ENCODE measurements at places on chromosomes 1 and 21. TPM values are rescaled to one million over a fixed set of nuclear protein-coding genes. Genes with fewer than 3 reads are reported as not detected.

The FCER1A gene
- not detected for total RNA-seq

The MAP10 gene
- total RNA-seq, result 2.7 TPM

The DEPDC1 gene
- total RNA-seq, result 1.4 TPM

The LCE1D gene
- total RNA-seq, result not detected

The WLS gene
- total RNA-seq, result 54.3 TPM

The NOS1AP gene
- not detected for total RNA-seq

The PRXL2B gene
- total RNA-seq, result 9.4 TPM

The HSPA13 gene
- total RNA-seq, result 68.7 TPM

- no peaks in the 10 kb centered on the region for H3K36me3 ChIP-seq
- H3K27me3 ChIP-seq, result no peaks in the 10 kb centered on the region
- no peaks in the 10 kb centered on the region for H3K4me1 ChIP-seq
- no peak overlapping the region for H3K27ac ChIP-seq
- peak; percentile 46 for DNase-seq
Observed at GRCh38 chr1:231590453-231591198, 36.0 kb upstream of the DISC1 start.

DNA sequence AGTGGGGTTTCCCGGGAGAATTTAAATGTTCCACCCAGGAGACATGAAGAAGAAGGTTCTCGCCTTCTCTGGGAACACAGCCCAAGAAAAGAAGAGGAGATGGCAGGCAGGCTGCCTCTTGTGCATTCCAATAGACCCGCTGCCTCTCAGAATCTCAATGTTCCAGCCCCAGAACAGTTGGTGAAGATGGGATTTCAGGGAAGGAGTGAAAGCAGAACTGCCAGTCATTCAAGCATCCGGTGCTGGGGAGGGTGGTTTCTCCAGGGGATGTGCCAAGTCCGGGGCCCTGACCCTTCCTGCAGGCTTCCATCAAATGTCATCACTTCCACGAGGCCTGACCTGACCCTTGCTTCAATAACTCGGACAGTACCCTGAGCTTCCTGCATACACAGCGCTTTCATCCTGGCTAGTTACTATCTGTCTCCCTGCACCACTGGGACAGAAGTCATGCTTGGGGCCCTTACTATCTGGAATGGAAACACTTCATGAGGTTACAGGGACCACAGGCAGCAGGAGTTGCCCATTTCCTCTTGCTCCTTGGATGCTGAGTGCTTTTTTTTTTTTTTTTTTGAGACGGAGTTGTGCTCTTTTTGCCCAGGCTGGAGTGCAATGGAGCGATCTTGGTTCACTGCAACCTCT, 386.6 kb upstream of the POU3F1 start:
- H3K36me3 ChIP-seq, result no peaks in the 10 kb centered on the region
- H3K27ac ChIP-seq, result no peak overlapping the region
- H3K27me3 ChIP-seq, result no peaks in the 10 kb centered on the region
- no peak for DNase-seq

DNA sequence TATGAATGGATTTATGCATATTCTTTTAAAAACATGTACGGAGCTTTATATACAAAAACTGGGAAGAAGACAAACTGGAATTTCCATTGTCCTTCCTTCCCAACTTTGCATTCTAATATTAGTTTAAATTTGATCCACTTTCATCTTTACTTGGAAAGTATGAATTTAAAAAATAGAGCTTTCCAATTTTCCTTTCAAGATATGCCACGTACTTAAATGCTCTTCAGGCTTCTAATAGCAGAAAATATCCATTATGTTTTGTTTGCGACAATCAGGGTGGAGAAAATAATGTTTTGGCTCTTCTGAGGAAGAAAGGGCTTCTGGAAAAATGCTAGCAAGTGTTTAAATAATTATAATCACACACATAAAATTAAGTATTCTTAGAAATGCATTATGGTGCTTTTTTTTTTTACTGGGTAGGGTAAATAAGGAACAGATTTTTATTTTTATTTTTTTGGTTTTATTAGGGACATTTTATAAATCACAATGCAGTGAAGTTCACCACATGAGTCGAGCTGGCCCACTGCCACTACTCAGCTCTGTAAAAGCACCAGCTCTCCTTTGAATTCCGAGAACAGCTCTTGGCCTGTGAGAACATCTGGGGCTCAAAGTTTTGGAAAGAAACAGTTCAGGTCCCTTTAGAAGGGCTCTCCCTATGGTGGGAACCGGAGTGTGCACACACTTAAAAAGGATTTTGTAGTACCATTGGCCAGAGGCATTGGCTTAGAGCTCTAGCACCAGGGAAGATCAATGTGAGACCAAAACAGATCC, 287.4 kb upstream of the LYPLAL1 start:
- no peaks in the 10 kb centered on the region for H3K27me3 ChIP-seq
- no peaks in the 10 kb centered on the region for H3K36me3 ChIP-seq
- H3K4me3 ChIP-seq, result no peak overlapping the region
- DNase-seq, result peak; percentile 68
- no peak overlapping the region for H3K27ac ChIP-seq

DNA sequence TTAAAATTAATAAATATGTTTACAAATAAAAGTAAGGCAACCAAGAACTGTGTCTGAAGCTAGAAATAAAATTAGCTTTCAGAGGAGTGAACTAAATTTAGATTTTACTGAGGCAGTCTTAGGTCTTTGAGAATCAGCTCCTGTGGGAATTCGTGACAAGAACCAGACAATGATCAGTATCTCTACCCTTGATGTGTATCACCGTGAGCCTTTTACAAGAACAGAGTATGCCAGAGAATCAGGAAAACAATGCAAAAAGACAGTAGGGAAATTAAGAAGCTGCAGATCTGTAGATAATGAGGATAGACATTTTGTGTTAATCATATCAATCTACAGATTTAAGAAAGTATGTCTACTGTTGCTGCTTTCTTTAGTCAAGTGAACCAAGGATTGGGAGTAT, 351.0 kb downstream of the COL11A1 start:
- H3K36me3 ChIP-seq, result no peaks in the 10 kb centered on the region
- no peaks in the 10 kb centered on the region for H3K27me3 ChIP-seq

GRCh38 chr1:1671365-1672119, 12.7 kb upstream of the CDK11B start:
- H3K27me3 ChIP-seq, result no peaks in the 10 kb centered on the region
- no peak overlapping the region for H3K4me3 ChIP-seq
- no peak overlapping the region for H3K27ac ChIP-seq
- peaks cover 30% of the 10 kb centered on the region for H3K36me3 ChIP-seq
- DNase-seq, result peak; percentile 50

- H3K27ac ChIP-seq, result peak overlapping the region; percentile 87
- no peaks in the 10 kb centered on the region for H3K36me3 ChIP-seq
- H3K4me3 ChIP-seq, result peak overlapping the region; percentile 15
- H3K27me3 ChIP-seq, result no peaks in the 10 kb centered on the region
- DNase-seq, result peak; percentile 3
- H3K4me1 ChIP-seq, result peaks cover 58% of the 10 kb centered on the region
Observed at GRCh38 chr21:38266732-38267131, 9.9 kb downstream of the KCNJ15 start.

DNA sequence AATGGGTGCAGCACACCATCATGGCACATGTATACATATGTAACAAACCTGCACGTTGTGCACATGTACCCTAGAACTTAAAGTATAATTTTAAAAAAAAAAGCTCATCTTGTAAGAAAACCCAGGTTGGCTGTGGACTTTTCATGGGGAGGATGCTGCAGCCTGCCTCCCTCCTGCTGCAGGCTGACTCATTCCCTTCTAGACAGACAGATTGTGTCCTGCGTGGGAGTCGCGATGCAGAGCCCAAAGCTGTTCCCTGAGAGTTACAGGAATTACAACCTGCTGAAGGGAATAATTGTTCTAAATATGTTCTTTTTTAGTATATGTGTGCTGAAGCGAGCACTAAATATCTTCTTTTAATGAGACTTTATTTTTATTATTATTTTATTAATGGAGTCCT, 93.2 kb downstream of the TBX19 start:
- H3K36me3 ChIP-seq, result no peaks in the 10 kb centered on the region
- no peak overlapping the region for H3K27ac ChIP-seq
- H3K4me3 ChIP-seq, result no peak overlapping the region
- H3K27me3 ChIP-seq, result no peaks in the 10 kb centered on the region
- no peak for DNase-seq

- no peaks in the 10 kb centered on the region for H3K27me3 ChIP-seq
- DNase-seq, result peak; percentile 74
- H3K36me3 ChIP-seq, result no peaks in the 10 kb centered on the region
- no peak overlapping the region for H3K4me3 ChIP-seq
- no peak overlapping the region for H3K27ac ChIP-seq
Observed at GRCh38 chr1:203057911-203058675, 27.7 kb downstream of the MYOG start.

DNA sequence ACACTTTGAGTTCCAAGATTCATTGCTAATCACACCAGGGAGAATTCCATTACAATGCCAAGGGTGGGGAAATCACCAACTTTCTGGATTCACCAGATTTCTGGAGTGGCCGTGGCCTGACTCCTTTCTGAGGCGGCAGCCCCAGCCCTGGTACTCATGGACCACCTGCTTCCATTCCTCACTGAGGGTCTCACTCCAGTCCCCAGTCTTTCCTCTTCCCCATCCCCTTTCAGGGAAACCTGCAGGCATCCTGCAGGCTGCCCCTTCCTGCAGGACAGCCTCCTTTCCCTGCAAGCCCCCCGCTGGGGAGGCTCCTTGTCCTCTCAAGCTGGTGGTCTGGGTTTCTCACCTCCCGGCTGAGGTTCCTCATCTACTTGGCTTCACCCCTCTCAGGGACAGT, 12.7 kb upstream of the CDK18 start:
- H3K27me3 ChIP-seq, result peaks cover 30% of the 10 kb centered on the region
- H3K4me3 ChIP-seq, result no peak overlapping the region
- no peak for DNase-seq
- H3K36me3 ChIP-seq, result no peaks in the 10 kb centered on the region
- no peak overlapping the region for H3K27ac ChIP-seq
- H3K4me1 ChIP-seq, result peaks cover 12% of the 10 kb centered on the region

DNA sequence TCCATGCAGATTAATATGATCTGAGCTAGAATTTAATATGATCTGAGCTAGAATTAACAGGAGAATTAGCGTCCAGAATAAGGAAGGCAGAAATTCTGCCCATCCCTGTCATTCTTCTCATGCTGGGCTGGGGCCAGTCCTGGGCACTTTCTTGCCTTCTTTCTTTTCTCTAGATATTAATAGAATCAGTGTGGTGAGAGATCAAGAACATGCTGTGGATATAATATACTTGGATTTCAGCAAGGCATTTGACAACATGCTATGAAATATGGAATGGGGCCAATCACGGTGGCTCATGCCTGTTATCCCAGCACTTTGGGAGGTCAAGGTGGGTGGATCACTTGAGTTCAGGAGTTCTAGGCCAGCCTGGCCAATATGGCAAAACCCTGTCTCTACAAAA, 18.1 kb downstream of the UBIAD1 start:
- no peak overlapping the region for H3K27ac ChIP-seq
- H3K4me3 ChIP-seq, result no peak overlapping the region
- H3K4me1 ChIP-seq, result peaks cover 14% of the 10 kb centered on the region
- DNase-seq, result no peak
- H3K27me3 ChIP-seq, result no peaks in the 10 kb centered on the region

DNA sequence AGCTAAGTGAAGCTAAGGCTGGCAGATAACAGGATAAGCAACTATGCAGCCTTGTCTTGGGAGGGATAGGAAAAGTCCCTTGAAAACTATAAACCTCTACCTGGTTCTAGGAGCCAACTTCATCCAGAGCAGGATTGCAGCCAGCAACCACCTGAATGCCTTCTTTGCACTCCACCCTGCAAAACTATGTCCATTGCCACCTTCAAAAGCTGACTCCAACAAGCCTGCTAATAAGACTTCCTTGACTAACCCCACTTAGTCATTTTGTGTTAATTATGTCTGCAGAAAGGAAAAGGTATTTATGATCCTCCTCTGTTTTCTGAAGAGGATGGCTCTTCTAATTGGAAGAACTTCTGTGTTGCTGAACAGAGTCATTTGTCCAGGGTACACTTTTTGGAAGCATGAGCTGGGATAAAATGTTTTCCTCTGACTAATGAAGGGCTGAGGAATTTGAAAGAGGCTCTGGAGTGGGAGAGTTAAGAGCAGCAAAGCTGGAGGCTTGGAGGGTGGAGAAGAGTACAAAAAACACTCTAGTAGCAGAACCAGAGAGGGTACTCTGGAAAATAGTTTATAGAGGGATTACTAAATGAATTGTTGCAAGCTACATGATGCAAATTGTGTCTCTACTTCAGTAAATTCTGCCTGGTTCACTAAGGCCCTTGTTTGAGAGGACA, 9.6 kb upstream of the RIMKLA start:
- no peaks in the 10 kb centered on the region for H3K4me1 ChIP-seq
- H3K27me3 ChIP-seq, result peaks cover 7% of the 10 kb centered on the region
- DNase-seq, result no peak

DNA sequence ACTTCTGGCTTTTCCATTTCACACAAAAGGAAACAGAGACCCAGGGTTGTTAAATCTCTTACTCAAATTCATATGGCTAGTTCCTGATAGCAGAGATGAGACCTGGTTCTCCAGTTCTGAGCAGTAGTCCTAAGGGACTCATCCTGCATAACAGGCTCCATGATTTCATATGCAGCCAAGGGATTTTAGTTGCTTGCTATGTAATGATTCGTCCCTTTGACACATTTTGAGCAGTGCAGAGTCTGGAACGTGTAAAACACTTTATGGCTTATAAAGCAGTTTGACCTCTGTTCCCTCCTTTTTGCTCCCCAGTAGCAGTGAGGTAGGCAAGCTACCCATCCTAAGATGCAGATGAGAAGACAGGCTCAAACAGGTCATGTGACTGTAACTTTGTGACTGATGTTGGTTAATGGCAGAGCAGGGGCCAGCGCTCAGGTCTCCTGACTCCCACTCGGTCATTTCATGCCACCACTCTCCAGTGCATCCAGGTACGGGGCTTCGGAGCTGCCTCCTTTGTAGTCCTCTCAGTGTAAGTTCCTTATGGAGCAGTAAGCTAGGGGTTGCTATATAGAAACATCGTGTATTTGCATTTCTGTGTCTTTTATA, 24.2 kb downstream of the CC2D1B start:
- peaks cover 11% of the 10 kb centered on the region for H3K36me3 ChIP-seq
- no peak overlapping the region for H3K27ac ChIP-seq
- no peak overlapping the region for H3K4me3 ChIP-seq
- H3K27me3 ChIP-seq, result no peaks in the 10 kb centered on the region
- no peaks in the 10 kb centered on the region for H3K4me1 ChIP-seq

GRCh38 chr1:116501125-116501869, 69.5 kb downstream of the CD58 start:
- peaks cover 14% of the 10 kb centered on the region for H3K4me1 ChIP-seq
- no peak overlapping the region for H3K4me3 ChIP-seq
- no peaks in the 10 kb centered on the region for H3K27me3 ChIP-seq
